ENCODE measurements at places on chromosomes 1 and 21.
A peak's percentile ranks its signal among the peaks of the same experiment; 100 is the strongest.

DNA sequence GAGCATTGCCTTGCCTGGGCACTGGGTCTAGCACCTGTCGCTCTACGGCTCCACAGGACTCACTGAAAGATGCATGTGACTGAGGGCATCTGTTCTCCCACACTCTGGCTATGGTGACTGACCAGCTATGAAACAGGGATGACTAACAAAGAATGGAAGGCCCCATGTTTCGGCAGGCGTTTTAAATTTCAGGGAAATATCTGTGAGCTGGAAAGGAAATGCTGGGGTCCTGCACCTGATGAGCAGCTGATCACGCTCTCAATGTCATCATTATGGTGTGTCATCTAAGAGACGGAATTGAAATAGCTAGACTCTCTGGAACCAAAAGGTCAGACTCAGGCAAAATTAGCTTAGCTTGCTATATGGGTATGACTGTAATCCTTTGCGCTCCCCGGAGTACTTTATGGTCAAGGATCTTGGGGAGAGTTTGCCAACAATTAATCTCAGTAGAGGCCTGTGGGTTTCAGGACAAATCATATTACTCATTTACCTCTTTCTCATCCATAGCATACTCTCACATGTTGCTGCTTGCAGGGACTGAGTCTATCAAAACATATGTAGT is 24.5 kb upstream of the PALMD start:
- no peak for DNase-seq

DNA sequence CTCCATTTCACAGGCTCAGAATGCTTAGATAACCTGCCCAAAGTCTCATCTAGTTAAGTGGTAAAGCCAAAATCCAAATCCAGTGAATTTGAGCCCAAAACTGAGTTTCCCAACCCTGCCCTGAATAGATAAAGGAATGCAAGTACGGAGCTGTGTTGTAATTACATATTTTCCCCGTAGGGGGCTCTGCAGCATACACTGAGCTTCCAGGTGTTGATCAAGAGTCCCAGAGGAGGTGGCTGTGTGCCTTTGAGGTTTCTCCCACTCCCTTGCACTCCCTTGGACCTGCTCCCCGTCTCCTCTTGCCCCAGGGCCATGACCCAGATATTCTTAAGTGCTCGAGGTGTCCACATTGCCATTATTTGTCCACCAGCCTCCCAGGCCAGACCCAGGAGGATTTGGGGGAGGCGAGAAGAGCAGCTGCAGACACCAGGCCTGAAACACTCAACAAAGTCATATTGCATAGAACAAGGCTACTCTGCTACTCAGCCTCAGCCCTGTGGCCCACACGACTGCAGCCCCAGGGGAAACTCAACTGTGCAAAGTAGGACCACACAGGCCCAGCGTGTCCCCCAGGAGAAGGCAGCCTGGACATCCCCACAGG is 18.4 kb upstream of the LY9 start:
- no peak for DNase-seq

GRCh38 chr1:56376188-56376984 is 203.0 kb downstream of the PLPP3 start:
- no peak for DNase-seq

DNA sequence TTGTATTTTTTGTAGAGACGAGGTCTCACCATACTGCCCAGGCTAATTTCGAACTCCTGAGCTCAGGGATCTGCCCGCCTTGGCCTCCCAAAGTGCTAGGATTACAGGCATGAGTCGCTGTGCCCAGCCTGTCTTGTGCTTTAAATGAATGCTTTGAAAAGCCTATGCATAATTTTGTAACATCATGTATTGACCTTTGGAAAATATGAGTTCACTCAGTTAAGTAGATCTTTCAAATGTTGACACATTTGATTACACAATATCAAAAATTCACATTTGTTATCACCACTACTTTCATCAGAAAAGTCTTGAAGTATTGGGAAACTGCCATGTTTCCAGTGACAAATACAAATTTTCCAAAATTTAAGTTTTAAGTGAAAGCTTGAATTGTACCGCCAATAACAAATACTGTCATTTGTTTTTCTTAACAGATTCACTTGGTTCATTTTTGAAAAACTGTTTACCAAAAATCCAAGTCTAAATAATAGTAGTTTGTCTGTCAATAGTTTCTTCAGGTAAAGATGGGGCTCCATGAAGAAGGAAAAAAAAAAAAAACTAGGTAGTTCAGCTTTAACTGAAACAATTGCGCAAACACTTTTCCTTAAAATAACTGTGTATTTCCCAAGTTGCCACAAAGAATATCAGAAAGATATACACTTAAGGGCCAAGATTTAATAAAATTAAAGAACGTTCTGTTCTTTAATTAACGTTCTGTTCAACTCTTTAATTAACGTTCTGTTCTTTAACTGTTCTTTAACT is 233.2 kb upstream of the NR5A2 start:
- no peak for DNase-seq

DNA sequence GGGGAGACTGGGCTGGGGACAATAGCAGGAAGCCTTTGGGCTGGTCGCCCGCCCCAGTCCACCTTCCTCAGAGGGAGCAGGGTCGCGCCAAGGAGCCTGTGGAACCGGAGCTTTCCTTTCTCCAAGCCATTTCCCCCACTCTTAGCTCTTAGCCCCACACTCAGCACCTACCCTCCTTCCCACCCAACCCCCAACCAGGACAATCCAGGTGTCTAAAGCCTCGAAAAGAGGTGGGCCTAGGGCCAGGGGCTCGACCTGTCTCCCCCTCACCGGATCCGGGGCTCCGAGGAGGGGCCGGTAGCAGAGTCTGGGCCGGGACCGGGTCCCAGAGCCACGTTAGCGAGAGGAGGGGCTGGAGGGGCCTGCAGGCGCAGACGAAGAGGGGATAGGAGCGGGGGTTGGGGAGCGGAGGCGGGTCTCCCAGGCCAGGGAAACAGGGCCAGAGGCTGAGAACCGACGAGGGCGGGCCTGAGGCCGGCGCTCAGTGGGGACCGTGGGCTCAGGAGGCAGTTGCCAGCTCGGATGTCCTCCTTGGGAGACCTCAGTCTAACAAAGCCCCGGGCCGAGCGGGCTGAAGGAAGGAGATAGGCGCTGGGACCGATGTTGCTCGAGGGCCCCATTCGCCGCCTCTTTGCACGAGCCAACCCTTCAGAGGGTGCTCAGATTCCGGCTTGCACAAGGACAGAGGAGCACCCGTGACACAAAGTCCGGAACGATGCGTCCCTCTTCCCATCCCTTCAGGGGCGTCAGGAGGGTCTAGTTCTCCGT is 943 bp downstream of the SEMA6C start:
- no peak for DNase-seq

- DNase-seq: no peak
These were observed 20.6 kb downstream of the MYOG start for GRCh38 chr1:203065191-203065590.

GRCh38 chr1:205455581-205456382 is at the start of gene BLACAT1:
Gene BLACAT1 (minus strand): TSS chr1:205456045.
- no peak for DNase-seq

DNA sequence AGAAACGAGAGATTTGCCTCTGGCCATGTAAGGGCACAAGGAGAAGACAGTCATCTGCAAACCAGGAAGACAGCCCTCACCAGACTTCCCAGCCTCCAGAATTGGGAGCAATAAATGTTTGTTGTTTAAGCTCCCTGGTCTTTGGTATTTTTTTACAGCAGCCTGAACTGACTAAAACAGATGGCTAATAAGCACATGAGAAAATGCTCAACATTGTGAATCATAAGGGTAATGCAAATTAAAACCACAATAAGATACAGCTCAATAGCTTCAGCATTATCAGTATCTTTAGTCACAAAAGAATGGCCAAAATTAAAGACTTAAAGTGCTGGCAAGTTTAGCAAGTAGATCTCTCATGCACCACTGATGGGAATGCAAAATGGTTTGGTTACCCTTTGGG is 11.7 kb downstream of the UBE2G2 start:
- DNase-seq: peak; percentile 67

GRCh38 chr1:201123866-201124265 is 3.1 kb downstream of the ASCL5 start:
- DNase-seq: no peak

GRCh38 chr1:43605766-43606165 is 44.2 kb upstream of the KDM4A start:
- DNase-seq: peak; percentile 23

GRCh38 chr1:233721004-233721595 is 107.2 kb downstream of the KCNK1 start:
- DNase-seq: no peak

GRCh38 chr1:98668733-98669132 is 7.2 kb downstream of the SNX7 start:
- no peak for DNase-seq

DNA sequence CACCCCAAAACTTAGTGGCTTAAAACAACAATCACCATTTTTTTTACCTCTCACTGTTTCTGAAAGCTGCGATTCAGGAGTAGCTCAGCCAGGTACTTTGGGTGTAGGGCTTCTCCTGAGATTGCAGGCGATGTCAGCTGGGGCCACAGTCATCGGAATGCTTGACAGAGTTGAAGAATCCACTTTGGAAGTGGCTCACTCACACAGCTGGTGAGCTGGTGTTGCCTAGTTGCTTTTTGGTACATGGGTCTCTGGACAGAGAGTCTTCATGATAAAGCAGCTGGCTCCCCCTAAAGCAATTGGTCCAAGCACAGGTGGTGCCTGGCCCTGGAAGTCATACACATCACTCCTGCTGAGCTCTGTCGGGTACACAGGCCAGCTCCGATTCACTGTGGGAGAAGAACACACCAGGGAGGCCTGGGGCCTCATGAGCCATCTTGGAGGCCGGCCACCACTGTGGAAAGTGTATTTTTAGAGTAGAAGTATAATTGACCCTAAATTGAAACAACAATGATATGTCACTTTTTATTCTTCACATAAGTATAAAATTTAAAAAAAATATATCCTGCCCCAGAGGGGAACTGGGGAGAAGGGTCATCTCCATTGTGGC is 75.2 kb upstream of the GALNT2 start:
- DNase-seq: no peak

GRCh38 chr21:46437511-46437910 is 21.2 kb upstream of the DIP2A start:
- no peak for DNase-seq

DNA sequence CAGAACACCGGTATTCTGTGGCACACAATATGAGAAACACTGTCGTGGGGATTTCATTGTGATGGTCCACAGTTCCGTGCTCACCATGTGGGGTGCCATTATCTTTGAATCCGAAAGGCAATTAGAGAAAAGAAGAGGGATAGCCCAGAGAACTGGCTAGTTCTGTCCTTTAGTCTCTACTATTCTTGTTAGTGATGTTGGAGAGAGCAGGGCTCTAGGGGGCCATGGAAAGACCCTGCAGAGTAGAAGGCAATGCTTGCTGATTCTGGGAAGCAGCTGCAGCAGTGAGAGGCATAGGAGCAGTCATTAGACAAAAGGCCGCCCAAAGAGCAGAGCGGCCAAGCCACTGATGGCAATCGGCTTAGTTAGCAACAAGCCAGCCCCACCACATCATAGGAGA is 146.3 kb downstream of the TSEN15 start:
- no peak for DNase-seq

DNA sequence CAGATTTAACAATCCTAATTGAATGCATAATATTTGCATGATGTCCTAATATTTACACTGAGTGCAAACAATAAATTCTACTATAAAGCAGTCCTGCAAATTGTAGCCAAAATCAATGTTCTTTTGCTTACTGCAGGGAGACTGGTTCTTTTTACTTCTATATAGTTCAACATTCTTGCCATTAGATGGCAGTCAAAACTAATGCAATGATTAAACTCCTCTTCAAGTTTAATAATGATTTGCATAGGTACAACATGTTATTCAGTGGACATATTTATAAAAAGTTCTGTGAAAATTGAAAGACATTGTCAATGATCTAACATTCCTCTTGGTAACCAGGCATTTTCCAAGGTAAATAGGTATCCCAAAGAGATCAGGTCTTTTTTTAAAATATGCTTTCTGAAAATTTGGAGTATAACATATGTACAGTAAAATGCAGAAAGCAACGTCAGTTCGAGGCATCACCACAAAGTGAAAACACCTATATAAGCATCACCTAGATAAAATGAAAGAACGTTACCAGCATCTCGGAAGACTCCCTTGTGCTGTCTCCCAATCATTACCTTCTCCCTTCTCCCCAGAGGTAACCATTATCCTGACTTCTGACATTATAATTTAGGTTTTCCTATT is 9.8 kb upstream of the FNBP1L start:
- DNase-seq: peak; percentile 45

DNA sequence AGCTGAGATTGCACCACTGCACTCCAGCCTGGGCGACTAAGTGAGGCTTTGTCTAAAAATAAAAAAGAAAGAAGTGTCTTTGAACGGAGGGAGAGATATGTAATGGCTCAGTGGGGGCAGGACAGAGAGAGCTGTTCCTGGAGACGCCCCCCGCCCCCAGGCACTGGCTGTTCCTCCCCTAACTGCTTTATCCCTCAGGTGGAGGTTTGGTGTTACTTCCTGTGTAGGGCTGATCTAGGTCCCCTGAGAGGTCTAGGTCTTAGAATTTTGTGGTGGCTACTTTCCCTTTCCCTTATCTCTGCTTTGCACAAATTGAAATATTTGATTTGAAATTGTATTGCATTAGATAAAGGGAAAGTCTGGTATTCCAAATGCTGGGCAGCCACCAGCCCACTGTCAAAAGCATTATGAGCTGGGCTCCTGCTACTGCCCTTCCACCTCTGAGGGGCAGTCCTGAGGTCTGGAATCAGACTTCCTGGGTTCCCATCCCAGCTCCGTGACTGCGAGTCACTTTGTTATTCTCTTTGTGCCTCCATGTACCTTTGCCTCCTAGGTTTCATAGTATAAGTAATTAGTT is 134.8 kb upstream of the KIF26B start:
- DNase-seq: no peak

- no peak for DNase-seq
These were observed 7.6 kb downstream of the GPA33 start for GRCh38 chr1:167082511-167083027.

GRCh38 chr1:66532798-66533783 is 862 bp upstream of the SGIP1 start:
- peak; percentile 72 for DNase-seq

GRCh38 chr1:236524895-236525184 is 1.1 kb downstream of the LGALS8 start:
- no peak for DNase-seq

DNA sequence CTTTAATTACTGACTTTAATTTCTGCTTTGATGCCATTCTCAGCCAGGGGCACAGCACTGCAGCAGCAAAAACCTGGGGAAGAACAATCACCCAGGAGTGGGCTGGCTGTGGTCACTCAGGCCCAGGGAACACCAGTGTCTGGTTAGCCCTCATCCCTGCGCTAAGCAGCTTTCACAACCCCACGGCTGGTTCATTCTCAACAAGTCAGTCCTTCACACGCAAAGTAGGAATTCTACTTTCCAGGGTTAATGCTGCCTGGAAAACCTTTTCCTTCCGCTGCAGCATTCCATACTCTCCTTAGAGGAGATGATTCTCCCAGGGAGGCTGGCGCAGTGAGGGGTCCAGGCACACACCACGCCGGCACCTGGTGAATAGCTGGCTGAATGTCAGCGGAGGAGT is 24.3 kb upstream of the KCNE1 start:
- no peak for DNase-seq

All from HFFc6 (cell line).